CD4-positive, alpha-beta T cell treated with Interleukin-10 for 1 hour (primary cell): ENCODE measurements at places on chromosomes 6 and 20.

DNA sequence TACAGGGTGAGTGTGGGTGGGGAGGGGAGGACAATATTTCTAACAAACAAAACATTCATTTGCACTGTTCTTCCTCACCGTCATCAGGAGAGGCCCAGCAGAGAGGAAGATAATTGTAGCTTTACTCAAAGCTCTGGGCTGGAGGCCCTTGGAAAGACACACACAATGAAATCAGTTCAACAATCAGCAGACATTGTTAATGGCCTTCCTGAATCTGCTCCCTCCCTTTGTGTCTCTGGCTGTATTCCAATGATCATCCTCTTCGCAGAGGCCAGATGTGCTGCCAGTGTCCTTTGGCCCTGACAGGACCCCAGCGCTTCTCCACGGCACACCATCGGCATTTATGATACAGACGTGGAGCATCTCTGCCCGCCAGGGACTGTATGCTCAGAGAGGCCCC is 44.6 kb upstream of the LRFN2 start:
- DNase-seq, result no peak

DNA sequence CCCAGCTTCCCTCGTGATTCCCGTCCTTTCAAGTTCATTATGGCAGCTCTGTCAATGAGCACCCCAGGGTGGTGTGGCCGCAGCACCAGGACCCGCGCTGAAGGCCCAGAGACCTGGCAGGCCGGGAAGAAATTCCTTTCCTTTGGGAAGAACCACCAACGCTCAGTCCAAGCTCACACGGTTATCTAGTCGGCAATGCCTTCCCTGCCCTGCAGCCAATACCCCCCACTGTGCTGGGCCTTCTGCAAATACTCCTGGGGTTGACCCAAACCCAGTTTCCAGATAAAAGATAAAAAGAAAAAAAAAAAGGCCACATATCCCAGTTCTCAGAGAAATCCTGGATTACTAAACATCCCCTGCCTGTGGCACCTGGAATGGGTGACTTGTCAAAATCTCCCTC is 28.7 kb downstream of the PXDC1 start:
- DNase-seq, result no peak

DNA sequence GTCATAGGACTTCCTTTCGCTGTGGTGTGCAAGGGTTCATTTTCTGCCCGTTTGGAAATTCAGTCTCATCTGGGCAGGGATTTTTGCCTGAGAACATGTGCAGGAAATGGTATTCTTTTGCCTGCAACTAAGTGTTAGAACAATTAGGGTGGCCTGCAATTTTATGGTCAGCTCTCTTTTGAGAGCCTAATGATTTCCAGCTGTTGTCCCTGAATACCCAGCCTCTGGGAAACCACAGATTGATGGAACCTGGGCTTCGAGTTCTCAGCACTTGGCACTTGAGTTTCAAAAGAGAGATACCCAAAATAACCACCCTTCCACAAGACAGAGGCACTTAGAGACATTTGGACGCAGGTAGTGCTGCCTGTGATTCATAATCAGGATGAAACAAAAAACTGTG is 217.2 kb upstream of the FOXA2 start:
- no peak for DNase-seq

DNA sequence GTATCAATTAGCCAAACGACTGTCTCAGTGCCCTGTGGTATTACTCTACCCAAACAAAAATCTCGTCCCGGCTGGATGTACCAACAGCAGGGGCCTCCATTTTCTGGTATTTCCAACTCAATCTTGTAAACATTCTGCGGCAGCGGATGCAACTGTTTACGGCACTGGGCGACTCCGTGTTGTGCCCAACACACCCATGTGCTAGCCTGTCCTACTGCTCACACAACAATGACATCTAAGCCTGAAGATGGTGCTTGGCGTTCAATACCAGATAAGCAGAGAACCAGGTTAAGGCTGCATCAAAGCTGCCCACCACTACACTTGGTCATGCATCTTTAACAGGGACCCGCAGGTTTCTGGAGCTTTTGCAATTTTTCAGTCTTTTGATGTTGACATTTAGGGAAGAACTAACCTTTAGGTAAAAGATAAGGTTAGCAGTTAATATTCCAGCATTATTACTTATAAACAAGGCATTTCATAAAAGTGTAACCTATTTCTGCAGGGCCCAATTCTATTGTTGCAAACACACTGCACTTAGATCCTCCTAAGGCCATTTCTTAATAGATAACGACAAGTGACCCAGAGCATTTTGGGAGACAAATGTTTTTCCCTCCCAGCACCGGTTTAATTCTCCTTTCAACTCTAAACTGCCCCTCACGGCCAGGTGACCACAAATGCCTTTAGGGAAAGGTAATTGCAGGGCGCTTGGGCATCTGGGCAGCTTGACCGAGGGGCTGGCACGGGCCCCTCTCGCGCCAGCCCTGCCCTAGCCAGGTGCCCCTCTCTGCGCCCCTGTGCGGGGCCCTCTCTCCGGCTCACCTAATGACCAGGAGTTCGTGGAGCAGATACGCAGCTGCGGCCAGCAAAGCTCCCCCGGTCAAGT is 945 bp downstream of the FAXC start:
- no peak for DNase-seq

- no peak for DNase-seq
These were observed 243.7 kb downstream of the CD83 start for GRCh38 chr6:14361297-14361696.

DNA sequence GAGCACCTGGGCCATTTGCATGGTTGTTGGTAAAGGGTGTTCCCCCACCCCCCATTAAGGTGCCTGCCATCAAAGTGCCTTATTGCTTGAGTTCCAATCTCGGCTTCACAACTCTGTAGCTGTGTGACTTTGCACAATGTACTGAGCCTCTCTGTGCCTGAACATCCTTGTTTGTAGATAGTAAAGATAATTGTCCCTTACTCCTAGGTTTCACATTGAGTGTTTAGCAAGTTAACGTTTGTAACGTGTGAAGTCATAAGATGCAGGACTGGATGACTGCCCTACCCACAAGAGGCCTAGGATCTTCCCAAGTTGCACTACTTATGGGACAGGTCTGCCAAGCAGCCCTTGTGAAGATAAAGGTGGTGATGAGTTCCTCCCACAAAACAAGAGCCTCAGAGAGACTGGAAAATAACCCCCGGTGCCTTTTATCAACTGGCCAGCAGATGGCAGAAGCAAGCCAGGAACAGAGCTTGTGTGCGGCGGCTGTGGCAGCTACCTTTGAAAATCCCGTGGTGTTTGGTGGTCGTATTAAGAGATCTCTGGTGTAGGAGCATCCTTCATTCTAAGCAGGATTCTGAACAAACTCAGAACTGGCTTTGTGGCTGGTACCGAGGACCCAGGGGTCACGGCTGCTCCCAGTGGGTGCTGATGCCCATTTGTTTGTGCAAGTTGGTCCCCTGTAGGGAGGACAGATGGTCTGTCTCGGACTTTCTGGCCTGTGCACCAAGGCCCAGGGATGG is 99.1 kb downstream of the CDH26 start:
- DNase-seq, result peak; percentile 77

DNA sequence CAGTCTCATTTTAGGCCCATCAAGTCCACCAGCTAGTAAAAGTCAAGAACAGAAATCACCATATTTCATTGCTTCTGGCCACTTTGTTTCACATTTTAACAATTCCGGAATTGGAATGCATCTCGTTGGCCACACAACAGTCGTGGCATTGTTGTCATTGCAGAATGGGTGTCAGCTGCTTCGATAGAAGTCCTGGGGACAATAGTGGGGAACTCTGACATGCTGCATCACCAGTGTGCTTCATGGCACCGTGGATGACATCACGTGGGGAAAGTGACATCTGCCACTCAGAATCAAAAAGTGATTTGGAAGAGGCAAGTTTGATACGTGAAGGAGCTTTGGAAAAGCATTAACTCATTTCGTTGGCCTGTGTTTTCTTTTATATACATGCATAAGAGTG is 43.8 kb upstream of the XRN2 start:
- DNase-seq, result no peak

DNA sequence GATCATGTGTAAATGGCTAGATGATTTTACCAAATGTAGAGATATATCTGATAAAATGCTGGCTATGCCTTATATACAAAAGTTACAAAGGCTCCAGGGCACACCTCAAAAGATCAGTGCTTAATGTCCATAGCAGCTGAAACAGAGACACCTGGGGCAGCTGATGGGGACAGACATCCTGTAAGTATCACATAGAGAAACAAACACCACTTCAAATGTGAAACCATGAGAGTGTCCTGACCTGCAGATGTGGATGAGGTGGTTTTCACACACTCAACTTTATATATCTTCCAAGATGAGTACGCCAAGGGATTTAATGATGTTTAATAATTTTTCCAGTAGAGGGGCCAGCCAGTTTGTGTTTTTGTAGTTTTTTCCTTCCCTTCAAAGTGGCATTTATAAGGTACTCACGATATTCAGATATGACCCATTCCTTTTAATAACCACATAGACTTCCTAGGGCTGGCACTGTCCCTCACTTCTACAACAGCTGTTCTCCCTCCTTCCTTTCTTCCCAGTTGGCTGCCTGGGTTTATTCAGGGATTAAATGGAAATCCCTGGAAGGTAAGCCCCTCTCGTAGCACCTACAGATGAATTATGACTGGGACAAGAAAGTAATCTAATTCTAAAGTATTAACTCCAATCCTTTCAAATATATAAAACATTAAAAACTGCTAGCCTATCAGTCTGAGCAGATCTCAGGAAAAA is 50.3 kb upstream of the MCM9 start:
- DNase-seq, result no peak

GRCh38 chr20:59584278-59584925 is 19.9 kb upstream of the PHACTR3 start:
- no peak for DNase-seq

- DNase-seq, result no peak
These were observed 25.9 kb upstream of the STXBP5 start for GRCh38 chr6:147178355-147178754.

DNA sequence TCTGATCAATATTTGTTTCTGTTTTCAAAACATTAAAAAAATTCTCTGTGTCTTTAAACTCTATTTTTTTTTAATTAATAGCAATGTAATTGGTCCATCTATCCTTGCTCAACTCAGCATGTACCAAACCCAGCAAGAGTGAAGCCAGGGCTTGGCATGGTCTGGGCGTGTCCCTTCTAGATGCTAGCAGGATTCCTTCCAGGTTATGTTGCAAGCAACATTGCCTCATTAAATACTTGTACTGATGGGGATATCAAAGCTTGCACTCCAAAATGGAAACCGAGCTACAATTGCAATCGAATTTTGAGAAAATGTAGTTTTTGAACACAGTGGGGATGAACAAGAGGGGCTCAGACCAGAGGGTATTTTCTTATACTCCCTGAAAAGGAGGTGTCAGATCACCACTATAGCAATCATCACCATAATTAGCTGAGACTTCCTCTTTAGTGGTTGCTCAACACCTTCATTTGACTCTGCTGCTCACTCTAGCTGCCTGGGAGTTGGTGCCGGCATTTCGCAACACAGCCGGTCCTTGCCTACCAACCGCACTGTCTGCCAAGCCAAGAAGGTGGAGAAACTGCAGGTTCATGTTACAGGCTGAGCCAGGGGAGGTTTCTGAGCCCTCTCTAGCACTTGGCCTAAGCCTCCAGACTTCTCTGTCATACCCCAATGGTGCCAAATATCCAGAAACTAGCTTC is 67.8 kb upstream of the RALGAPA2 start:
- peak; percentile 23 for DNase-seq

DNA sequence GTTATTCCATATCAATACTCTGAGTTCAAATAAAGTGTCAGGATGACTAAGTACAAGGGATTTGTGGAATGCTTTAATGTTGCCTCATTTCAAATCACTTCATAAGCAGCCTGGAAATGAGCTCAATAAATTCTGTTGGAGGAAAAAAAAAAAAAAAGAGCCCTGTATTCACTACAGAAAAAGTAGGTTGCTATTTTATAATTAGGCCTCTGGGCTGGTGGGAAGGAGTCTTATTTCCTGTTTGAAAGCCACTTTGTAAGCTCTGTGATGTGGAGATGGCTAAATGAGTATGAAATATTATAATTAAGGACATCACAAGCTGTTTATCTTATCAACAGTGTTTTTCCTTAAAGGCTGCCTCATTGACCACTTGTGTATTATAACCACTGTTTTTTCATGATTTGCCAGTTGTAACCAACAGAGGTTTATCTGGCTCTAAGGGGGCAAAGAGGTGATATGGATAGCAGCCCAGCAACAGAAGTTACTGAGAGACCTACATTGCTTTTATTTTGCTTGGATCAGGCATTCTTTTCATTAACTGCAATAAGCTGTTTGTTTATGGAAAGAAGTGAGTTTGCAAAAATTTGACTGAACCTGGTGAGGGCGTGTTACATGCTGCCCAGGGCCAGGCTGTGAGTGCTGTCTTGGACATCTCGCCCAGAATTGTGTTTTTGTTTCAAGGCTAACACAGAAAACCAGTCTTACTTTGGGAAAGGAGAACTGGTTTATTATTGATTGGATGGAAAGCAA is 563.3 kb upstream of the MAP3K7 start:
- no peak for DNase-seq

DNA sequence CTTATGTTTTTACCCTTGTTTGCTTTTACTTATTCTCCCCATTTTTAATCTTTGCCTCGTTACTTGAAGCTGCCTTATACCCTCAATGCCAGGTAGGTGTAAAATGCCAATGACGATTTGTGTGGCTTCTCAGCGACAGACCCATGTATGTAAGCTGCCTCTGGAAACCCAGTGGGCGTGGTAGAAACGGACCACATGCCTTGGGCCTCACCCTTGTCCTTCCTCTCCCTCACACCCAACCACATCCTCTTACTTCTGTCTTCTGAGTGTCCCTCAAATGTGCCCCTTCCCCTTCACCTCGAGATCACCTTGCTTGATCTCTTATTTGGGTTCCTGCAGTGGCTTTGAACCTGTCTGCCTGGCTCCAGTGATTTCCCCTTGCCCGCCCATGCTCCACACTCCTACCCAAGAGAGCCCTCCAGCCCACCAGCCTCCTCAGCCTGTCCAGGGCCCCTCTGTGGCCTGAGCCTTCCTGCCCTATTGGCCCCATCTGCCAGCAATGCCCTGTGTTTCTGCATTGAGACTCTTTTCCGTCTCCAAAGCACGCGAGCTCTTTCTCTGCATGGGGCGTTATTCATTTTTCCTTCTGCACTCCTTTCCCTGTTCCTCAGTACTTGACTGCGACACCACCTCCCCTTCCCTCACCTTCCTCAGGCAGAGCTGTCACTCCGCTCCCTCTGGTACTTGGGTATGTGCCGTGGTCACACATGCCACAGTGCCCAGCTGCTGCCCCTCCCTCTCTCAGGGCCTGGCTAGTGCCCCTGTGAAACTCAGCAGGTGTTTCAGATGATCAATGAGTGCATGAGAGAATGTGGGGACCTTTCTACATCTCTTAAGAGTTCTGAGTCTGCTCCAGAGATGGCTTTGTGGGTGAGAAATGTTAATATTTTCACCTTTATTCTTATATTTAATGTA is 115.4 kb downstream of the SLX4IP start:
- no peak for DNase-seq

- no peak for DNase-seq
These were observed 518.1 kb upstream of the JARID2 start for GRCh38 chr6:14727494-14728395.

DNA sequence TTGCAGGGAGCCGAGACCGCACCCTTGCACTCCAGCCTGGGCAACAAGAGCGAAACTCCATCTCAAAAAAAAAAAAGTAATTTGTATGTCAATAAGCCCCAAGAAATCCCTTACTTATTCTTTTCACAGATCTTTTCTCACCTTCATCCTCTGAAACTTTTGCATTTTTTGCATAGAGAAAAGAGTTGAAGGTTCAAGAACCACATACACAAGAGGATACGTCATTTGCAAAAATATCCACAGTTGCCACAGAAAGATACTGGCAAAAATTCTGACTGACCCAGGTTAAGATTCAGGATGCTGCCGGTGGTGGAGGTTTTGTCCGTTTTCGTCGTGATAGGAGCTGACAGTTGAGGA is 94.5 kb downstream of the ZMYND8 start:
- no peak for DNase-seq
